ENCODE measurements at places on chromosomes 6 and 20. TPM values are rescaled to one million over a fixed set of nuclear protein-coding genes. Genes with fewer than 3 reads are reported as not detected.

The SAMD10 gene
- total RNA-seq: 4.0 TPM

The SLC22A3 gene
- total RNA-seq: 4.0 TPM

The SLC16A10 gene
- not detected for total RNA-seq

The HRH3 gene
- total RNA-seq: not detected

The TTBK1 gene
- total RNA-seq: not detected

The SRSF6 gene
- total RNA-seq: 46.9 TPM

The OSER1 gene
- total RNA-seq: 42.9 TPM

The GLP1R gene
- not detected for total RNA-seq

The NCOA5 gene
- 24.2 TPM for total RNA-seq

The PNLDC1 gene
- total RNA-seq: not detected

The PDYN gene
- total RNA-seq: not detected

The EYS gene
- not detected for total RNA-seq

The CD93 gene
- 8.6 TPM for total RNA-seq

The CDSN gene
- total RNA-seq: 0.13 TPM

The PREX1 gene
- total RNA-seq: 2.8 TPM

The RIPOR2 gene
- 1.8 TPM for total RNA-seq

The MPC1 gene
- 17.9 TPM for total RNA-seq

The TUBB1 gene
- total RNA-seq: not detected

The ABHD16A gene
- 28.1 TPM for total RNA-seq

The FLRT3 gene
- 4.8 TPM for total RNA-seq

The PCK1 gene
- total RNA-seq: not detected

The EPHA7 gene
- 1.4 TPM for total RNA-seq

The SIM1 gene
- 0.08 TPM for total RNA-seq

The PRSS35 gene
- 3.7 TPM for total RNA-seq

The DAAM2 gene
- total RNA-seq: 2.5 TPM

The PACRG gene
- total RNA-seq: not detected

The KIFC1 gene
- 31.4 TPM for total RNA-seq

Measured in epithelial cell of alveolus of lung (primary cell).